ENCODE measurements at places on chromosomes 3 and 15. TPM values are rescaled to one million over a fixed set of nuclear protein-coding genes. Genes with fewer than 3 reads are reported as not detected.

CCR9 gene
- not detected for total RNA-seq

FYTTD1 gene
- total RNA-seq, result 57.1 TPM

CEP152 gene
- total RNA-seq, result 7.6 TPM

AQR gene
- total RNA-seq, result 38.5 TPM

GTF2E1 gene
- total RNA-seq, result 18.0 TPM

NAALADL2 gene
- 27.9 TPM for total RNA-seq

ANKUB1 gene
- total RNA-seq, result not detected

BTLA gene
- total RNA-seq, result not detected

SH2D7 gene
- not detected for total RNA-seq

MYRIP gene
- 0.53 TPM for total RNA-seq

GPR171 gene
- not detected for total RNA-seq

AQP9 gene
- not detected for total RNA-seq

CHL1 gene
- not detected for total RNA-seq

NUP210 gene
- total RNA-seq, result 26.7 TPM

OIP5 gene
- total RNA-seq, result 5.3 TPM

GASK1A gene
- 0.75 TPM for total RNA-seq

CPEB1 gene
- 0.69 TPM for total RNA-seq

KLF15 gene
- total RNA-seq, result 1.1 TPM

DIPK2A gene
- 55.1 TPM for total RNA-seq

ACP3 gene
- 27.8 TPM for total RNA-seq

UNC13C gene
- total RNA-seq, result 2.7 TPM

LIPC gene
- total RNA-seq, result not detected

RARB gene
- total RNA-seq, result 117 TPM

MLF1 gene
- total RNA-seq, result 12.2 TPM

FRMD4B gene
- total RNA-seq, result 148 TPM

GAP43 gene
- total RNA-seq, result 4.2 TPM

PIERCE2 gene
- total RNA-seq, result 2.2 TPM

GHSR gene
- not detected for total RNA-seq

Measured in mesothelial cell of epicardium (in vitro differentiated cells).